ENCODE measurements at places on chromosomes 16 and 17.

DNA sequence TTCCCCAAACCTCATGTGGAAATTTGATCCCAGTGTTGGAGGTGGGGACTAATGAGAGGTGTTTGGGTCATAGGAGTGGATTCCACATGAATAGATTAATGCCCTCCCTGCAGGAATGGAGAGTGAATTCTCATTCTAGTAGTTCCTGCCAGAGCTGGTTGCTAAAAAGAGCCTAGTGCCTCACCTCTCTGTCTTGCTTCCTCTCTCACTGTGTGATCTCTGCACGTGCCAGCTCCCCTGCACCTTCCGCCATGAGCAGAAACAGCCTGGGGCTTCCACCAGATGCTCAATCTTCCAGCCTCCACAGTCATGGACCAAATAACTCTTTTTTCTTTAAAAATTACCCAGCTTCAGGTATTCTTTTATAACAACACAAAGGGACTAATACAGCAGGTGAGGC lies 72.9 kb upstream of the CLEC3A start:
- DNase-seq, result no peak

- DNase-seq, result peak; percentile 51
Measured at GRCh38 chr17:45353043-45353442, 36.2 kb upstream of the MAP3K14 start.

GRCh38 chr17:62804822-62805221 lies 3.3 kb downstream of the MARCHF10 start:
- DNase-seq, result no peak

GRCh38 chr16:8676737-8677375 lies 2.4 kb downstream of the ABAT start:
- DNase-seq, result no peak

DNA sequence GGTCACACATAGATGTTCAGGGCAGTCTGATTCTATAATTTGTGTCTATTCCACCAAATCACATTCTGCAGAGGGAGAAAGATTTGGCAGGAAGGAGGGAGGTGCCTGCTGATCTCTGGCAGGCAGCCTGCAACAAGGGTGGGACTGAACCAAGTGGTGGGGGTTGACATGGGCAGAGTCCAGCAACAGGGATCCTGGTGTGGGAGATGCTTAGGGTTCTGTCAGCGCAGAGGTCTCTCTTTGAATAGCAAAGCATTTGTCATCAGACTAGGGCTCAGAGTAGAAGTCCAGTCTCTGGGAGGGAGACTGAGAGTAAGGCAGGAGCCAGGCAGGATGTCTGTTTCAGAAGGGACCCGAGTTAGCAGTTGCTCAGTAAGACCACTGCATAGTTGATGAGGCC lies 94.6 kb downstream of the UTP18 start:
- no peak for DNase-seq

DNA sequence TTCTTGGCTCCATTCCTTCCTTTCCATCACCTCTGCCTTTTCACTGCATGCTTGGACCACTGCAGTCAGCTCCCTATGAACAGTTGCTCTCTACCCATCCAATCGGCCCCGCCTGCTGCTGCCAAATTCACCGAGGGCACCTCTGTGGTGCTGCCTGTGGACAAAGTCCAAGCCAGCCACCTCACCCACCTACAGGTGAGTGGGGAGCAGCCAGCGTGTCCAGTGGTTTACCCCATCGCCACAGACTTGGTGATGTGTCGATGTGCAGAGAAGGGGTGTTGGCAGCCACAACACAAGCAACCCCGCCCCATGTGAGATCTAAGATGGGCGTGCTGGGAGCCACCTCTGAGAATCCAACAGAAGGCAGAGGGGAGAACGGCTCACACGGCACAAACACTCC lies 43.7 kb upstream of the STH start:
- DNase-seq, result no peak

DNA sequence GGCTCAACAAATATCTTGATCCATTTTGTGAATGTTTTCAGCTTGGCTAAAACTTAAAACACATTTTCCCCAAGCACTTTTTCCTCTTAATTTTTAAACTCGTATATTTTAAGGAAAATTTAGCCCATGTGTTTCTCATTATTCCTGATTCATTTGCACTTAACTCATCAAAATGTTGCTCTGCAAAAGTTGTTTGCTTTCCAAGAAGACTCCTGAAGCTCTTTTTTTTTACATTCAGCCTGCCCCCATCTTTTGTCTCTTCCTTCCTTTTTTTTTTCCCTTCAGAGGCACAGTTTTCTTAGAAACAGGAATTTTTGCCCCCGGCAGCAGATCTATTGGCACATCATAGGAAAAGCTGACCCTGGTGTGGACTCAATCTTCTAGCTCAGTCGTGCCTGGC lies 155.0 kb upstream of the SALL1 start:
- no peak for DNase-seq

DNA sequence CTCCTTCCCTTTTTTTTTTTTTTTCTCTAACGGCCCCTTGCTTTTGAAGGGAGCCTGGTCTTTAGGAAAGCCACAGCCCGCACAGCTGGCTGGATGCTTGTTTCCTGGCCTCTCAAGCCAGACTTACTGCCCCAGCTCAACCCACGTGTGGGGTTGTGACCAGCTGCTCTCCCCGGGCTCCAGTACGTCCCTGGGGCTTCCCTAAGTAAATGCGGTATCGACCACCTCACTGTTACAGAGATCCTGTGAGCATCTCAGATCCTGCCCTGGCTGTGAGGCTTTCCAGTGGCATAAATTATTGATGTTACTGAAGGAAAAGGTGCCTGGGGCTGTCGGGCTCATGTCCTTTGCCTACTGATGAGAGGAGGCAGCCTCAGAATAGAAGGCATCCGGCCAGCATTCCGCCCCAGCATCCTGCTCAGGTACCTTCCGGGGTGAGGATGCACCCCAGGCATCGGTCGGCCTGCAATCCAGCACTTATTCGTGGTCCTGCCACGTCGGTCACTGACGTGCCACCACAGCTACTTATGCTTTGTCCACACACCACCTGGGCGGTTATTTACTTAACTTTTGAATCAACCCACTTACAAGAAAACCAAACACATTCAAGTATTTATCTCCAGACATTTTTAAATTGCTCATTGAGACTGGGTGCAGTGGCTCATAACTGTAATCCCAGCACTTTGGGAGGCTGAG lies 9.6 kb downstream of the GPRC5B start:
- DNase-seq, result no peak

DNA sequence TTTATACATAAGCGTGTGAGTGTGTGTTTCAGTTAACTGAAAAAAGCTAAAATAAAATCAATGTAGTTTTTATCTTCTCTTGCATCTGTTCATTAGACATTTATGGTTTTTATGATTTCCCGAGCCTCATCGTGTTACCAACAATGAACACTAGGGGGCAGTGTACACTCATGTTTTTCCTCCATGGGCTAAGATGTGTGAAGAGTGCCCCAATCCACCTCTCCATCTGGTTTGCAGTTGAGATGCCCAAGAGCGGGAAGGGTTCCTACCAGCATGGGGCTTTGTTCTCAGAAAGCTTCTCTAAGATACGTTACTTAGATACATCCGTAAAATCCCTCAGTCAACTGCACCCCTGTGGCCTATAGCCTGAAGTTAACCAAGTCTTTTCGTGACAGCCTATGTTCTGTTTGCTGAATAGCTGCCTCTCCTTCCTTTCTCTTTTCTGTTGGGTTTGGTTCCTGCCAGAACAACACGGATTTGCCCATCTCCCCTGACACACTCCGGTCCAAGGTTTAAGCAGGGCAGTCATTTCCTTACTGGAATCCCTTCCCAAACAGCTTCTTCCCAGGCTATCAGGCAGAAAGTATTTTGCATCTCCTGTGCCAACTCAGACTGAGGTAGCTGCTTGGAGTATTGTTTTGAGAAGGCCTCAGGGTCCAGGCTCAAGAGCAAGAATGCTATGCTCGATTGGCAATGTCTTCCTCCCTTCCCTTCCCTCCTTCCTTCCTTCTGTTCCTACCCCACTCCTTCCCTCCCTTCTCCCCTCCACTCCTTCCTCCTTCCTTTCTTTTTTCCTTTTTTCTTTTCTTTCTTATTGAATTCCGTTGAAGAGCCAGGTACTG lies 12.9 kb upstream of the ELAC2 start:
- peak; percentile 71 for DNase-seq

GRCh38 chr16:27824006-27824405 lies 239.5 kb downstream of the GSG1L start:
- no peak for DNase-seq

- DNase-seq, result no peak
Measured at GRCh38 chr17:48215583-48216139, 108.1 kb downstream of the SNX11 start.

DNA sequence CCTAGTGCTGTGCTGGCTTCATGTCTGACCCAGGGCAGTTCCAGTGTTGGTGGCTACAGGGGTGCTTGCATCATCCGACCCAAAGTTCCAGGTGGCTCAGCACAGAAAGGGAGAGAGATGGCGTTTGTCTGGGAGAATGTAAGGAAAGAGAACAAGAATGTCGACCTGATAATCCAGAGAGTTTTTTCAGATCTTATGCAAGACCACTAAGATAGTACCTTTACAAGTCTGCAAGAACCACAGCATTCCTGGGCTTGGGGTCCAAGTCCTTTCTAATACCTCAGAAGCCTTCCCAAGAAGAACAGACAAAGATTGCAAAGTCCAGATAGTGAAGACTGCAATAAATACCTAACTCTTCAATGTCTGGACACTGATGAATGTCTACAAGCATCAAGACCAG lies 363.0 kb upstream of the TOM1L1 start:
- no peak for DNase-seq

- DNase-seq, result no peak
Measured at GRCh38 chr16:68351991-68352431, 41.2 kb downstream of the PRMT7 start.

- DNase-seq, result no peak
Measured at GRCh38 chr16:19601083-19601976, 45.8 kb downstream of the VPS35L start.

GRCh38 chr17:37483311-37484039 lies 6.2 kb upstream of the DUSP14 start:
- DNase-seq, result no peak

GRCh38 chr17:56822725-56823124 lies 11.0 kb downstream of the C17orf67 start:
- DNase-seq, result no peak

DNA sequence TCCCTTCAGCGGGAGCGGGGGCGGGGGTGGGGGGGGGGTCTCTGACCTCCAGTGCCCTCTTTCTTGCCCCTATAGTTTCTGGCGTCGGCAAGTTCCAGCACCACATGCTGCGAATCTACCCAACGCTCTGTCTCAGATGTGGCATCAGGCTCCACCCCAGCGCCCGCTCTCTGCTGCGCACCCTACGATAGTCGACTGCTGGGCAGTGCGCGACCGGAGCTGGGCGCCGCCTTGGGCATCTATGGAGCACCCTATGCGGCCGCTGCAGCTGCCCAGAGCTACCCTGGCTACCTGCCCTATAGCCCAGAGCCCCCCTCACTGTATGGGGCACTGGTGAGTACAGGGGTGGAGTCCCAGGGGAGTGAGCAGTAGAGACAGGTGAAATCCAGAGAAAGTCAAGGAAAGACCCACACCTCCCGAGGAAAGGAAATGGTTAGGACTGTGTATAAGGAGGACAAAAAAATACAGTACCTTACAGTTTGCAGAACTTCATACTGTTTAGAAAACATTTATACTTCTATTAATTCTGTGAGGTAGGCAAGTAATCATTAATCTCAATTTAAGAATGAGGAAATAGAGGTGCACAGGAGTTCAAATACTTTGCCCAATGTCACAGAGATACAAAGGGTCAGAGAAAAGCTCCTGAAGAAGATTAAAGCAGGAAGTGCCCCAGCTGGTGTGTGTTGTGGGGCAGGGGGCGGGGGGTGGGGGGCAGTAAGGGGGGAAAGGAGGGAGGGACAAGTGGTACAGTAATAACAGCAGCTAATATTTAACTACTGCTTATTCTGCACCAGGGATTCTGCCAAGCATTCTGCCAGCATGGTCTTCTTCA lies 2.5 kb downstream of the IRX6 start:
- DNase-seq, result no peak

GRCh38 chr17:73720187-73720834 lies 76.1 kb upstream of the SDK2 start:
- DNase-seq, result no peak

GRCh38 chr16:49283376-49284049 lies 1.9 kb upstream of the CBLN1 start:
- no peak for DNase-seq

- DNase-seq, result no peak
Measured at GRCh38 chr17:61475726-61476125, 23.5 kb downstream of the TBX4 start.

- no peak for DNase-seq
Measured at GRCh38 chr16:71489122-71489521, at the start of gene ZNF19. ZNF19 (minus strand) TSS chr16:71489324; CDS start chr16:71482114, 7,210 bp downstream.

GRCh38 chr17:62664336-62665120 lies 37.1 kb downstream of the MRC2 start:
- DNase-seq, result no peak

GRCh38 chr17:49132317-49132698 lies 261 bp upstream of the B4GALNT2 start:
- DNase-seq, result no peak

GRCh38 chr17:68878226-68878885 lies 76.8 kb downstream of the ABCA8 start:
- no peak for DNase-seq

GRCh38 chr17:39928858-39929645 lies 1.5 kb downstream of the LRRC3C start:
- no peak for DNase-seq

GRCh38 chr16:53693320-53693719 lies 10.3 kb downstream of the RPGRIP1L start:
- DNase-seq, result no peak

DNA sequence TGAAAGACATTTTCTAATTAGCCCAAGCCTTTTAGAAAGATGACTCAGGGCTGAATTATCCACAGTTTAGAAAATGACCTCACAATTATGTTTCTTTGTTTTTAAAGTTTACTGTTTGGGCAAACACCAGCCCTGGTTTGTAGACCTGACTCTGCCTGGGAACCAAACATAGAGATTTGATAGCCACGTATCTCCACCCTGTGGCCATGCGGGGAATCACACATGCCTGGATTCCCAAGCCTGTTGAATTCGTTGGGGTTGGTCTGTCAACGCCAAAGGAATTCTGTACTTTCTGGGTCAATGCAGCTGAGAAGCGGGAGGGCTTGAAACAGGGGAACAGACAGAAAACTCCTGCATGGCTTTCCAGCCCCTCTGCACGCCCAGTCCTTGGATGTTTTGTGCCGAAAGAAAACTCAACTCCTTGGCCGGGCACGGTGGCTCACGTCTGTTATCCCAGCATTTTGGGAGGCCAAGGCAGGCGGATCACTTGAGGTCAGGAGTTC lies 26.9 kb downstream of the CD300A start:
- peak; percentile 68 for DNase-seq

GRCh38 chr17:77882481-77883212 lies 75.9 kb upstream of the TNRC6C start:
- DNase-seq, result peak; percentile 91

- DNase-seq, result no peak
Measured at GRCh38 chr16:54102888-54103866, 183.4 kb downstream of the IRX3 start.

GRCh38 chr17:33623841-33624240 lies 330.7 kb upstream of the ASIC2 start:
- DNase-seq, result no peak

GRCh38 chr17:5952518-5952917 lies 117.7 kb upstream of the WSCD1 start:
- DNase-seq, result no peak
